ENCODE measurements at places on chromosomes 16 and 17.

- DNase-seq, result no peak
These were observed 4.1 kb downstream of the TRIM65 start for GRCh38 chr17:75892556-75893224.

GRCh38 chr17:19752216-19753050, 4.3 kb upstream of the ALDH3A1 start:
- no peak for DNase-seq

- DNase-seq, result no peak
These were observed 98.6 kb upstream of the DNAH17 start for GRCh38 chr17:78675836-78676235.

- DNase-seq, result no peak
These were observed 78.7 kb downstream of the CDYL2 start for GRCh38 chr16:80725566-80726162.

DNA sequence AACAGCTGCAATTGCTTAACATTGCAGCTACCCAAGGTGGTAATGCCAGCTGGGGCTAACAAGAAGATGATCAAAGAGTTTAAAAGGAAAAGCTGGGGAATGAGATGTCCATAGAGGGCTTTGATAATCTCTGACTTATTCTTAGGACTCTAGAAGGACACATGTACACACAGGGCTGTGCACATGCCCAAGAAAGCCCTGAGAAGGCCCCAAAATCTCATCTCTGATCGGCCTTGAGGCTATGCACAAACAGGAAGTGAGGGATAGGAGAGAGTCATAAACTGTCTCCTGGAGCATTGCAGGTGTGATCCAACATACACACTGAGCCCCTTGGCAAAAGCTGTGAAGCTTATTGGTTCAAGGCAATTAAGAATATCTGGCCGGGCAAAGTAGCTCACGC, 17.2 kb upstream of the RABEP1 start:
- DNase-seq, result no peak

DNA sequence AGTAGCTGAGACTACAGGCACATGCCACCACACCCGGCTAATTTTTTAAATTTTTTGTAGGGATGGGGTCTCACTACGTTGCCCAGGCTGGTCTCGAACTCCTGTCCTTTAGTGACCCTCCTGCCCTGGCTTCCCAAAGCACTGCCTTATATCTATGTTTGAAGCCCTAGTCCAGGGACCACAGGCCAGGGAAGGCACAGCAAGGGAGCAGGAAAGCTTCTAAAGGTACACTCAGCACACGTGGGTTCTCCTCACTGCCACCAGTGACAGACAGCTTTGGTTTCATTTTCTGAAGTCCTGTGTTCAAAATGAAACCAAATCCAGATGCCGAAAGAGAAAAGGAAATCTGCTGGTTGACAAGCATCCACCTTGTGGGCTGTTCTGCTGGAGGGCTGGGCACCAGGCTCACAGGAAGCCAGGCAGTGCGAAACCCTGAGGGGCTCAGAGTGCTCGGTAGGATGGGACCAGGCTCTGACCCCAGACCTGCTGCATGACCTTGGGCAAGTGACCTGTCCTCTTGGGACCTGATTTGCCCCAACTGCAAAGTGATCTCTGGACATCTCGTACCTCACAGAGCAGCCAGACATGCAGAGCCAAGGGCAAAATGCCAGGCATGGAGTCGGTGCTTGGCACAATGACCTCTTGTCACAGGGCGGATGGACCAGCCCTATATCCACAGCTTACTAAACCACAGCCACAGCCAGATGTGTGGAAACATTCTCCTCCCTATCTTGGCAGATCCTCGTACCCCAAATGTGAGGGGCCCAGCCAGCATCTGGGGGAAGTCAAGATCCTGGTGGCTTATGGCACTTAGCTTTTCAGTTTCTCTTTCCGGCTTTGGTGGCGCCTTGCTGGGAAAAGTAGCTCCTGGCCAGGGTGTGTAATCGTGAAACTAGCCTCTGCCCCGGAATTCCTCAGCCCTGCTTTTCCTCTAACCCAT, 2.8 kb upstream of the SOCS1 start:
- DNase-seq, result no peak
